ENCODE measurements at places on chromosomes 1 and 21. TPM values are rescaled to one million over a fixed set of nuclear protein-coding genes. Genes with fewer than 3 reads are reported as not detected.

Gene IGSF9
- 0.30 TPM for total RNA-seq

Gene MTMR11
- total RNA-seq, result 55.4 TPM

DNA sequence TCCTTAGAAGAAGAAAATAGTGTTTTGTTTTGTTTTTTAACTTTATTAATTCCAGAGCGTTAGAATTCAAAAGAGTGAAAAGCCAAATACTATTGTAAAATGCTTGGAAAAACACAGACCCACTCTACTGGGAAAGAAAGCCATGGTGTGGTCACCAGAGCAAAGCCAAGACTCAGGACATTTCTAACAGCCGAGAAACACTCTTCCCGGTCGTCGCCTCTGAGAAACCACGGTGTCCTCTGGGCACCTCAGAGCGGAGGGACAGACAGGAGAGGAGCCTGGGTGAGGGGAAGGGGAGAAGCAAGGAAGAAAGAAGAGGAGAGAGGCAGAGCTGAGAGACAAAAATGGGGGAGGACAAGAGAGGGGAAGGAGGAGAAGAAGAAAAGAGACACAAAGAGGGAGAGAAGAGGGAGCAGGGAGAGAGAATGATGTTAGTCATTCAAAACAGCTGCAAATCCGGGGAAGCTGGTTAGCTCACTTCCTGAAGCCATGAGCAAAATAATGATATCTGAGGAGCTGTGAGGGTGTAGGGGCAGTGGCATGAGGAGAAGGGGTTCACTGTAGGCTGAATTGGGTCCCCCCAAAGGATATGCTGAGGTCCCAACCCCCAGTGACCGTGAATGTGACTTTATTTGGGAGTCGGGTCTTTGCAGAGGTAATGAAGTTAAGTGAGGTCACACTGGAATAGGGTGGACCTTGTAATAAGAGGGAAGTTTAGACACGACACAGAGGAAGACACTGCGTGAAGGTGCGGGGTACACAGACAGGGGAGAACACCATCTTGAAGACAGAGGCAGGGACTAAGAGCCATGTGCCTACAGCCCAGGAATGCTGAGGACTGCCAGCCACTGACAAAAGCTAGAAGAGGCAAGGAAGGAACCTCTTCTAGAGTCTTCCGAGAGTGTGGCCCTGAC, 58.2 kb upstream of the DMRTB1 start:
- H3K27ac ChIP-seq, result no peak overlapping the region
- no peaks in the 10 kb centered on the region for H3K36me3 ChIP-seq
- H3K4me1 ChIP-seq, result no peaks in the 10 kb centered on the region
- H3K4me3 ChIP-seq, result no peak overlapping the region
- no peaks in the 10 kb centered on the region for H3K27me3 ChIP-seq
- no peak for DNase-seq

DNA sequence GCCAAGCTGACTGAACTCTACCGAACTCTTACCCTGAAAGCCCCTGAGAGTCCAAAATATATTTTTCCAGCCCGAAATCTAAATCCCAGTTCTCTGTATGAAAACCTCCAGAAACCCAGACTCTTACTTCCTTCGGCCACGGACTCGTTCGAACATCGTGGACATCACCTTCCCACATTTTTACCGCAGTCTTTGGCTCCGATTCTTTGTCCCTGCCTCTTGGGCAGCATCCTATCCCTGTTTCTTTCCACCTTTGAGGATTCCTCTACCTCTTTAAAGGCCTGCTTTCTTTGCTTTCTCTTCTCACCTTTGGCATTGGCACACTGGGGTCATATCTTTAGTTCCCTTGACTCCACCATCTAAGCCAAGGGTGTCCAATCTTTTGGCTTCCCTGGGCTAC, 932 bp upstream of the USP24 start:
- peak overlapping the region; percentile 34 for H3K27ac ChIP-seq
- H3K4me3 ChIP-seq, result peak overlapping the region; percentile 89
- no peaks in the 10 kb centered on the region for H3K4me1 ChIP-seq
- no peak for DNase-seq
